ENCODE measurements at places on chromosomes 5 and 9.
A peak's percentile ranks its signal among the peaks of the same experiment; 100 is the strongest.

GRCh38 chr9:26551971-26552370, 340.6 kb downstream of the CAAP1 start:
- no peak for DNase-seq

DNA sequence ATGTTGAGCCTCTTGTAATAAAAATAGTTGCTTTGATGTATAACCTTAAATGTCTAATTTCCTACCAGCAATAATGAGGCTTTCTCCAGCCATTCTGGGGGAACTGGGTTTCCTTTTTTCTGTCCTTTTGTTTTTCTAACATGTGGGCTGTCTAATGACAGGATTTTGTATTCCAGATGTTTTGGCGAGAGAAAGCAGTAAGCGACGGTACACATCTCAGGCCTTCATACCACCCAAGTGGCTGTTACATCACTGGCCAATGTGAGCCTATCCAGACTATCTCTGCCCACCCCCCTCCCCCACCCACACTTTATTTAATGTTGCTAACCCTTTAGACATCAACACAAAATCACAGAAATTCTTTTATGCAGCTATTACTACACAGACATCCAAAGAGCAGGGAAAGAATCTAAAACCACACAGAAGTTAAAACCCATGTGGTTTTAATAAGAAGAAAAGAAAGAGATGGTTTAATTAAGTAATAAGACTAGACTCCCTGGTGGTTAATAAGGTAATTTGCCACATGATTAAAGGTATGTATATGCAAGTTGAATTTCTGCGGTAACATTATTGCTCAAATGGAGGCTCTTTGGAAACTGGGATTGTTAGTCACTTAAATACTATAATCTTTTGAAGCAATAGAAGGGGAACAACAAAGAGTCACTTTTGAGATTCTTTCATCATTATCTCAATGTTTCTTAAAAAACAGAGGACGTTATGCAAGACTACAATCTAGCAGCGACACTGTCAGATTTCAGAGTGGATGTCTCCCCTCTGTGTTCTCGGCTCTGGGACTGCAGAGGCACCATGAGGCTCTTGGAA, 365.1 kb downstream of the ENC1 start:
- no peak for DNase-seq

- no peak for DNase-seq
Observed at GRCh38 chr5:76755779-76756637, 40.1 kb downstream of the F2R start.

- no peak for DNase-seq
Observed at GRCh38 chr9:107620236-107620635, 130.7 kb upstream of the KLF4 start.

- DNase-seq = no peak
Observed at GRCh38 chr5:127092690-127093089, 19.4 kb upstream of the C5orf63 start.

DNA sequence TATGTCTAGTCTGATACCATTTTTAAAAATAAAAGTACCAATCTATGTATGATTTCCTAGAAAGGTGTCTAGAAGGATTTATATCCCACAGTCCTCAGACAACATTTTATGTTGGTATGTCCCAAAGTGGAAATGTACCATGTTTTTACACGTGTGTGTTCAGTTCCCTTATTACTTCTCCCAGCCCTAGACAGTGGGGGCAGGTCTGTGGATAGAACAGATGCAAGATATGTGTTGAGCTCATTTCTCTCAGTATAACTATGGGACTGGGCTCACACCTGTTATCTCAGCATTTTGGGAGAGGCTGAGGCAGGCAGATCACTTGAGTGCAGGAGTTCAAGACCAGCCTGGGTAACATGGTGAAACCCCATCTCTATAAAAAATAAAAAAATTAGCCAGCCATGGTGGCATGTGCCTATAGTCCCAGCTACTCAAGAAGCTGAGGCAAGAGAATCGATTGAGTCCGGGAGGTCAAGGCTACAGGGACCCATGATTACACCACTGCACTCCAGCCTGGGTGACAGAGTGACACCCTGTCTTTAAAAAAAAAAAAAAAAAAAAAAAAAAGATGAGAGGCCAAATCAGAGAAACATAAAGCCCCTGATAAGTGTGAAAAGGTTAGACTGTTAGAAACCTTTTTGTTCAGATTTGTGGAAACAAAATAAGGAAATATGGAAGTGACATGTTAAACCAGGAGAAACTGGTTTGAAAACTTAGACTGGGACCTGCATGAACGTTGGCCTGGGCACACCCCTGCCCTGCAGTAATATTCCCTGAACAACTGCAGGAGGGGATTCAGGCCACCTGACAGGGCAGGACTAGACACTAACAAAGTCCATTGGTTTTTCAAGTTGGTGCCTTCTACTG, 7.4 kb upstream of the SLC2A8 start:
- DNase-seq = no peak

DNA sequence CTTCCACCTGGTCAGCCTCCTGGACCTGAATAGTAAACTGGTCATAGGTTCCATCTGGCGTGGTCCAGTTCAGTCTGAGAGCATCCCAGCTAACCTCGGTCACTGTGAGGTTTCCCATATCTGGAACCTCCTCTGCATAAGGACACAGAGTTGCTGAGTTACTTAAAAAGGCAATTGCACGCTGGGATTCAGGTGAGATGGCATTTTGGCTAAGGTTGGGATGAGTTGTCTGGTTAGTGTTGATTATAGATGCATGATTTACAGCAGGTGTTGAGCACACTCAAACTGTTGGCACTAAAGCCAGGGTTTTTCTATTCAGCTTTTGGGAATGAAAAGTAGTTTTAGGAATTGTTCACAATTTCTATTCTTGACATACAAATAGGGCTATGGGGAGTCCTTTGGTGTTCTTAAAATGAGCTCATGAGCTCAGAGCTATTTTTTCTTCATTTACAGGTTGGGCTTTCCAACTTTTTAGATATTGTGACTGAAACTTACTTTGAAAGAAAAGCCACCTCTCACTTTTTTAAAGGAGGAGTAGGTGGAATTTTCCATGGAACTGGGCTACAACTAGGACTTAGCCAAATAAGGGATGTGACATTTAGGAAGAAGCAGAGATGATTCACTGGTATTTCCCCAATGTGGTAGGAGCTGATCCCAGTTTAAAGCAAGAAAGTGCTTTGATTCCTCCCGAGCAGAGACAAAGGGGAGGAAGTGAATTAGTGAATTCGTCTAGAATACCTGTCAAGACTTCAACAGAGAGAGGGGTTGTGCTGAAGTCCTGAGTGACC, 54.7 kb downstream of the TNC start:
- no peak for DNase-seq

DNA sequence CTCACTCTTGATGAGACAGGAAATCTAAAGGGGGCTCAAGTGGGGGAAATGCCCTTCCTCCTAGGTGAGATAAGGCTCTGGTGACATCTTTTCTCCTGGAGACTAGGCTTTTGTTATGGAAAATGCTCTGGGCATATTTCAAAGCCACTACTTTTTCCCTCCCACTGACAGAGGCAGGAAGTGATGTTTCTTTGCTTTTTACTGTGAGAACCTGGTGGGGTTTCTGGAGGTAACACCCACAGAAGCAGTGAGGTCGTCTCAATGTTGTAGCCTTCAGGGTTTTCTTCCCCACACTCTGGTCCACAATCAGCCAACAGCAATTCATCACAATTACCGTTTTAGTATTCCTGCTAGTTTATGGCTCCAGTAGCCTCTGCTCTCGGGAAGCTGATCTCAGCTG, 41.4 kb upstream of the FAM240B start:
- no peak for DNase-seq

GRCh38 chr5:128773378-128773777, 191.9 kb upstream of the SLC27A6 start:
- no peak for DNase-seq

DNA sequence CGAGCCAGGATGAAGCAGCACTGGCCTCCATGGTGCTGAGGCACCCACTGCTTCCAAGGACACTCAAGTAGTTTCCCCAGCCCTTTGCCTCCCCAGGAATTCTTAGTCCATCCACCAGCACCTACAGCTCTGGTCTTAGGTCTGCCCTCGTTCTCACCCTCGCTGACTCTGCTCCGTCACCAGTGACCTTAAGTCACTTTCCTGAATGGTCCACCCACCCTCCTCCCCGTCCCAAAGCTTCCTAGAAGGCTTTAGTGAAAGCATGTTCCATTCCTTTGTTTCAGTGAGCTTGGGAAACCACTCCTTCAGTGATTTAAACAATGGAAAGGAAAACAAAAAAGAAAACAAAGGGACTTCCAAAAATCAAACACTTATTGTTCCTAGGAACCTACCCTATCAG, 54.6 kb upstream of the MAP3K1 start:
- no peak for DNase-seq

DNA sequence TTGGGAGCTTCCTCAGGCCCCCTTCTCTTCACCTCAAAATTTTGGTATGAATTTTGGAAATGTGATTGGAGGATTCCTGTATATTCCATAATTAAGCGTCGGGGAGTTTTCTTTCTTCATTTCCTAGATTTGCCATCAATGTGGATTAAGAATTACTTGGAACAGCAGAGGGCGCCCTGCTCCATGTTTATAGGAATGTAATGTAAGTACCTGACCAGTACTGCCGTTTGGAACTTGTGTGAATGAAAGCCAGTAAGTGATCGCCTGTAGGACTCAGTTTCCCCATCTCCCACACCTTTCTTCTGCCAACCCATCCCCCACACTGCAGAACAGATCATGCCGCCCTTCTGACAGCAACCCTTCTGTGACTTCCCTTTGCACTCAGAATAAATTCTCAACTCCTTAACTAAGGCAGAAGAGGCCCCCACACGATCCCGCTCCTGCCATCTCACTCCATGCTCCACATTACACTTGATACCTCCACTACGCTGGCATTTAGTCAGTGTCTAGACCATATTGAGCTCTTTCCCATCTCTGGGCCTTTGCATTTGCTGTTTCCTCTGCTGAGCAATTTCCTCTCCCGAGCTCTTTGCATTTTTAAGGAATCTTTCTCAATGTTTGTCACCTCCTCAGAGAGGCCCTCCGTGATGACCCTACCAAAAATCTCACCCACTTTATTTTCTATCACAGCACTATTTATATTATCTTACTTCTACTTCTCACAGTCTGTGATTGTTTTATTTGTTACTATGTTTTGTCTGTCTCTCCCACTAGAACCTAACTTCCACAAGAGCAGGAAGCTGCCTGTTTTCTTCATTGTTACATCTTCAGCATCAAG, 79.5 kb upstream of the HTR4 start:
- peak; percentile 62 for DNase-seq

DNA sequence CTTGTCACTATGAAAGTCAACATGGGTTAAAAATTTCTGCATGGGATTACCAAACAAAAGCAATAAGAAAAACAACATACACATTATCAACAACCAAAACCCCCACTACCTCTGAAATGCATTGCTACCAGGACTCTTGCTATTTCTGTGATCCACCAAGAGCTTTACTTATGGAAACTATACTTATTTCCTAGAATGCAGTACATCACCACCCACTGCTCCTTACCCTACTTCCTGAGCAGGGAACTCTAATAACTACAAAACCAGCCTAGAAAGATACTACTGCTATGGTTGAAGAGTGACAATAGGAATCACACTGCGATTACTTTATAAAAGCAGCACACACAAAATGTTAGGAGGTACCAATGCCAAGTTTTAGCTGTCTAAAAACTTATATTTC, 22.2 kb downstream of the LURAP1L start:
- no peak for DNase-seq

- DNase-seq = no peak
Observed at GRCh38 chr9:130847306-130848217, 12.5 kb downstream of the ABL1 start.

GRCh38 chr5:81848362-81848880, 97.5 kb upstream of the SSBP2 start:
- no peak for DNase-seq

DNA sequence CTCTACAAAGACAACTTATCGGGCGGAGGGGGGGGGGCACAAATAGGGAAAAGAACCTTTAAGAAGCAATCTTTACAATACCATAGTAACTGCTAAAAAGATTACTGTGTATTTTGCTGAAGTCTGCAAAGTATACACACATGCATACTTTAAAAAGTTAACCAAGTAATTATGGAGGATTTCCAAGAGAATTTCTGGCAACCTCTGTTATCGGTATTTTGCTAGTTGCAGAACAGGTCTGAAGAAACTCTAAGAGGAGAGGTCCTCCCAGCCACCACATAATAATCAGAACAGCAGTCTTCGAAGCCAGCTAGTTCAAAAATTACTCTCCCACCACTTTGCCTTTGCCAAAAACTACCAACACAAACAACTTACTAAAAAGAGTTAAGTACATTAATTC, 56.1 kb downstream of the UBAP2 start:
- no peak for DNase-seq
